B cell (primary cell): ENCODE measurements at places on chromosomes 1 and 21. TPM values are rescaled to one million over a fixed set of nuclear protein-coding genes. Genes with fewer than 3 reads are reported as not detected.
A peak's percentile ranks its signal among the peaks of the same experiment; 100 is the strongest.

GRCh38 chr1:111956155-111956771 is 33.2 kb downstream of the KCND3 start:
- H3K27ac ChIP-seq, result no peak overlapping the region
- H3K36me3 ChIP-seq, result no peaks in the 10 kb centered on the region
- H3K27me3 ChIP-seq, result no peaks in the 10 kb centered on the region
- DNase-seq, result no peak
- H3K4me1 ChIP-seq, result no peaks in the 10 kb centered on the region

DNA sequence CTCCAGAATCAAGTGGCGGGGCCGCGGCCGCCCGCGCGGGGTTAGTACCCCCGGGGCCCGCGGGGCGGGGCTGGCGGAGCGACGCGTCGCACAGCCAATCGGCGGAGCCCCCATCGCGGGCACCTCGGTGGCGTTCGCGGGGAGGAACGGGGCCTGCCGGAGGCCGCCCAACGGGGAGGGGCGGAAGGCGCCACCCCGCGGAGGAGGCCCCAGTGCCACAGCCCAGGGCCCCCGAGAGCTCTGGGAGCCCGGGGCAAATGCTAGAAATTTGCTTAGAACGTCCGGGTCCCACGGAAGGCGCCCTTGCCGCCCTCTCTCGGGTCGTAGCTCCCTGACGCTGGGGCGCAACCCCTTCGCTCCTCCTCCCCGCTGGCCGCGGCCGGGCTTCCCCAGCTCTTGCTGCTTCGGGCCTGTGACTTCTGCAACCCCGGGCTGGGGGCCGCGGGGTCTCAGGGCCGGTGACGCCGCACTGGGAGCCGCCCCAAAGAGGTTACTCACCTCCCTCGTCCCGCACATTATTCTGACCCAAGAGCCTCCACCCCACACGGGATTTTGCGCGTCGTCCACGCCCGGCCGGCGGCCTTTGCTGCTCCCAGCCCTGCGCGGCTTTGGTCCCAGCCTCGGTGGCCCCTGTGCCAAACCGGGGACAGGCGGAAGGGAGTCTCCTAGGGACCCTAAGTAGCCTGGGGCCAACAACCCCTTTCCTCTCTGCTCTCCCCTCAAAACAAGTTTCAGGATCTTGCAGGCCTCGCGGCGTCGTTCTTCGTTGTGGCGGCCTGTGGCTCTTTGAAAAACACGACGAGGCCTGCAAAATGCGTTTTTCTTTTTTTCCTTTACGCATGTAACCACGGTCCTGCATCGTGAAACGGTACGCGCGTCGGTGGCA is at the start of gene RUNX3:
RUNX3 (minus strand) TSS at position 17 of the 886 bp plus-strand sequence. CDS start 408 bp downstream, outside the sequence.
- peaks cover 21% of the 10 kb centered on the region for H3K36me3 ChIP-seq
- peak within 1 kb of the TSS; percentile 97 for H3K27ac ChIP-seq
- H3K4me1 ChIP-seq, result peaks cover 77% of the 10 kb centered on the region
- peak within 1 kb of the TSS; percentile 93 for H3K4me3 ChIP-seq
- peak; percentile 97 for DNase-seq

DNA sequence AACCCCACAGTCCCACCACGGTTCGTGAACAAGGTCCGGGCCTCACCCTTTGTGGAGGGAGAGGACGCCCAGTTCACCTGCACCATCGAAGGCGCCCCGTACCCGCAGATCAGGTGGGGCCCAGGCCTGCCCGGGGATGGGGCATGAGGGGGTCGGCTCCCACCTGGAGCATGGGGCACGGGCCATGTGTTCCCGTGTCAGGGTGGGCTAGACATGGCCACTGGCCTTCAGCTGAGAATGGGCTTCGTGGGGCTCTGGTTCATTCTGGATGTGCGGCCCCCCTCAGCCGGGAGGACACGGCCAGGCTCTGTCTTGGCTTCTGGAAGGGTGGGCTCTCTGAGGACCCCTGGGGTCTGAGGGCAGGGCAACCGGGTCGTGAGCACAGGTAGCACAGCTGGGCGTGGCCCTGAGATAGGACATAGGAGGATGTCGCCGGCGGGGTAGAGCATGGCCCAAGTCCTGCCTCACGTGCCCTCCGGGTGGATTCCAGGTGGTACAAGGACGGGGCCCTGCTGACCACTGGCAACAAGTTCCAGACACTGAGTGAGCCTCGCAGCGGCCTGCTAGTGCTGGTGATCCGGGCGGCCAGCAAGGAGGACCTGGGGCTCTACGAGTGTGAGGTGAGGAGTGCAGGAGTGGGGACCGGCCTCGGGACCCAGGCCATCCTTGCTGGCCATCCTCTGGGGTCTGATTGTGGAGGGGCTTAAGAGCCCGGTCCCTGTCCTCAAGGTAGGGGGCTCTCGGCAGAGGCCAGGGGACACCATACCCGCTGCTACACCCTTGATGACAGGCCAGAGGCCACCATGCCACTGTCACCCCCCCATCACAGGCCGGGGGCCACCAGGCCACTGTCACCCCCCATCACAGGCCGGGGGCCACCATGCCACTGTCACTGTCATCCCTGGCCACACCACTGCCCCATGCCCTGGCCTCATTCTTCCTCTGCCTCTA is 55.5 kb downstream of the TRIM11 start:
- no peaks in the 10 kb centered on the region for H3K4me1 ChIP-seq
- no peak for DNase-seq

- no peaks in the 10 kb centered on the region for H3K27me3 ChIP-seq
- H3K4me1 ChIP-seq, result no peaks in the 10 kb centered on the region
- no peak overlapping the region for H3K4me3 ChIP-seq
- H3K36me3 ChIP-seq, result no peaks in the 10 kb centered on the region
Observed at GRCh38 chr1:97797403-97798183, 123.2 kb downstream of the DPYD start.

Gene ARMH1
- 10.2 and 11.4 TPM in 2 replicates for total RNA-seq

Gene RGS18
- total RNA-seq, result not detected in 2 replicates

Gene KCNK1
- not detected in 2 replicates for total RNA-seq
